ENCODE measurements at places on chromosomes 11 and 22.

- DNase-seq: no peak
These were observed 25.0 kb downstream of the SMIM38 start for GRCh38 chr11:69180726-69181125.

DNA sequence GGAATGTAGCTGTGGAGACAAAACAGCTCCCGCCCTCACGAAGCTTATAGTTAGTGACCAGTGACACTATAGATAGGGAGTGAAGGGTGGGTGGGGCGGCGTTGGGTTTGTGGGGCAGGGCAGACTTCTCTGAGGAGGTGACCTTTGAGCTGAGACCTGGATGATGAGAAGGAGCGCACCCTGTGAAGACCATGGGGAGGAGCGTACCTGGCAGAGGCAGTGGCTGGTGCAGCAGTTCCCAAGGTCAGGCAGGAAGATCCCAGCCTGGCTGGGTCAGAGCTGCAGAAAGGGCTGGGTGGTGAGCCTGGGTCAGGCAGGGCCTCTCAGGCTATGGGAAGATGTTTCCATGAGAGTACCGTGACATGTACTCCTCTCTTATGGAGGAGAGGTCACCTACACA, 135.0 kb upstream of the RCN1 start:
- DNase-seq: no peak

GRCh38 chr11:58507355-58507754, 550 bp downstream of the OR5B21 start:
- DNase-seq: no peak

- DNase-seq: no peak
These were observed 41.7 kb downstream of the LMO1 start for GRCh38 chr11:8221917-8222495.

- no peak for DNase-seq
These were observed 1062.3 kb downstream of the LRRC4C start for GRCh38 chr11:40397141-40397540.

- no peak for DNase-seq
These were observed 8.6 kb downstream of the REXO2 start for GRCh38 chr11:114447892-114448291.

GRCh38 chr22:47695176-47695575, 932.7 kb downstream of the TBC1D22A start:
- no peak for DNase-seq

- no peak for DNase-seq
These were observed 28.6 kb downstream of the LRRC32 start for GRCh38 chr11:76641905-76642304.

Measured in activated CD8-positive, alpha-beta memory T cell treated with anti-CD3 and anti-CD28 coated beads, Interleukin-2, amount 50 U/mL, for 48 hours (primary cell).